ENCODE measurements at places on chromosomes 4 and X. TPM values are rescaled to one million over a fixed set of nuclear protein-coding genes. Genes with fewer than 3 reads are reported as not detected.

GRCh38 chr4:125115476-125115875, 199.3 kb upstream of the FAT4 start:
- H3K27me3 ChIP-seq: no peaks in the 10 kb centered on the region
- H3K4me1 ChIP-seq: no peaks in the 10 kb centered on the region
- H3K4me3 ChIP-seq: no peak overlapping the region

Gene RNF128
- not detected for total RNA-seq

Gene CDKL5
- total RNA-seq: 1.5 TPM

Gene JAKMIP1
- total RNA-seq: 6.3 TPM

Gene GPR50
- not detected for total RNA-seq

Gene AMBN
- not detected for total RNA-seq

All from activated CD8-positive, alpha-beta T cell treated with anti-CD3 and anti-CD28 coated beads for 36 hours (primary cell).